A673 (cell line): ENCODE measurements at places on chromosomes 12 and 14.

DNA sequence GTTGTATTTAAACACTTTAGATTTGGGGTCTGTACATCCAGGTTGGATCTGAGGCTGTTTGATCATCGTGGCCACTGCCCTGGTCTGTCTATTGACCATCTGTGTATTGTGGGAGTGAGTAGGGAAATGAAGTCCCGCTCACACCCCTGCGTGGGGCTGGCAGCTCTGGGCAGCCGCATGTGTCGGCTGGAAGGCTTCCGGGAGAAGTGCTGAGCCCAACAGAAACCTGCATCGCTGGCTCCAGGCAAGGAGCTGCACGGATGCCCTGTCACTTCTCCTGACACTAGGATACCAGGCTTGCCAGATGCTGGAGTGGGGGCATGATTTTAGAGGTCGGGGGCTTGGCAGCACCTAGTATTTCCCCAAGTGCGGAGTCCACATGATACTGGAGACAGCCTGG is 93.6 kb downstream of the PHETA1 start:
- no peak for DNase-seq

DNA sequence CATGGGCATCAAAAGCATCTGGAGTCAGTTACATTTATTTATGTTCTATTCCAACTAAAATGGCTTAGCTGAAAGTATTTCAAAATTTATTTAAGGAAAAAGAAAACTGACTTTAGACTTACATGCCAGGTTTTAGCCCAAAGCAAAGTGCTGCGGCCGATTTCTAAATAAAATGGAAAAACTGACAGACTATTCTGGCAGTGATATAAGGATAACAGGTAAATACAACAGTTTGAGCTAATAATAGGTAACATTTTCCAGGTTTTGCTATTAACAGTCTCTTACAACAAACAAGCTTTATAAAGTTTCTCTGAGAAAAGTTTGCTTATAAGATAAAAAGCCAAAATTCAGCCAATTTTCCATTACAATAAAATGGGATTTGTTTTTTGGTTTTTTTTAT is 937.2 kb upstream of the FLRT2 start:
- DNase-seq: no peak

DNA sequence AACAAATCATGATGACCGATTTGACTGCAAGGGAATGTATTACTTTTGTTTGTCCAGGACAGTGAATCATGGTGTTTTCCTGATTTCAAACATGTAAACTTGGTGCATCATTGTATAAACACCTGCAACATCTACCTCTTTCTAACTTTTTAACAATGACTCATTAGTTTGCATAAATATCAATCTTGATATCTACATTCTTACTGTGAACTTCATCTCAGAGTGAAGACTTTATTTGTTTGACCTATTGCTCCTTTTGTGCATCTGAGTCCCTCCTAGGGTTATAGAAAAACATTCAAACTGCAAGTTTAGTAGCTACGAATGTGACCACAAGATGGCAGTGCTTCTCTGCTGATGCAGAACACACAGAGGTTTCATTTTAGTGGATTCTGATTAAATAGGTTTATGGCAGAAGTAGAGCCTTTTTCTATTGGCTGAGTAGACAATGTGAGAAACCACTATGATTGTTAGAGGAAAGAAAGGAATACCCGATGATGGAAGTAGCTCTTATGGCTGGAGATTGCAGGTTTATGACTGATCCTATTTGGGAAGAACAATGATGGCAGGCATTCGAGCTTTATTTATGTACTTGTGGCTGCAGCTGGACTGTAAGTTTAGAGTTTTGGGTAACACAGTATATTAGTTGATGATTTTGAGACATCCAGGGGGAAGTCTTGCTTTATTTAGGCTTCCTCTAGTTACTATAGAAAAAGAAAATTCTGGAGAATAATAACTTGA is 244.2 kb upstream of the OR4E1 start:
- peak; percentile 68 for DNase-seq

GRCh38 chr14:72500234-72500838 is 393.6 kb downstream of the DPF3 start:
- no peak for DNase-seq

GRCh38 chr12:41905073-41905758 is 239.5 kb downstream of the GXYLT1 start:
- no peak for DNase-seq

- DNase-seq: no peak
Measured at GRCh38 chr14:95835121-95835730, 41.4 kb upstream of the TUNAR start.

- peak; percentile 69 for DNase-seq
Measured at GRCh38 chr14:32259368-32260013, 56.4 kb upstream of the RNU6-8 start.

GRCh38 chr12:109153821-109154441 is 37.5 kb downstream of the ACACB start:
- DNase-seq: no peak
